Activated T-helper 1 cell treated with anti-CD3 and anti-CD28 coated beads, Interleukin-12 subunit alpha, Interleukin-12 subunit beta, Interleukin-2, Interleukin-4 antibody, amounts not matched to agents 30 ng/mL and 10 ng/mL and 1 ng/mL, durations not matched to agents 14 hours and 24 hours and 36 hours (primary cell): ENCODE measurements at places on chromosomes 13 and 19.

DNA sequence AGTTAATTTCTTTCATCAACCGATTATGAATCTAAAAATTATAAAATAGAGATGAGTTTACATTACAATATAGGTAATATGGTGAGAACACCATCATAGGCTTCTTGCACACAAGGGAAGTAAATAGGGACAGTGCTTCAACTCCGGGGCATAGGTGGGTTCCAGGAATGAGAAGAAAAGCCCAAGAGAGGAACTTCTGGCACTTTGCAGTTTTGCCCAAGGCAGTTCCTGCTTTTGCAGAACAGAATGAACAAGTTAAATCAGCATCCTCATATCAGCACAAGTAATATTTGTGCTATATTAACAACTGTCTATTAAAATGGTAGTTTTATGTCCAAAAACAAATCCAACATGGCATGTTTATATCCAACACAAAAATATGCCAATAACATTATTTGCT, 60.1 kb downstream of the DACH1 start:
- DNase-seq = no peak

GRCh38 chr13:27211771-27212364, 39.5 kb upstream of the RPL21 start:
- no peak for DNase-seq

DNA sequence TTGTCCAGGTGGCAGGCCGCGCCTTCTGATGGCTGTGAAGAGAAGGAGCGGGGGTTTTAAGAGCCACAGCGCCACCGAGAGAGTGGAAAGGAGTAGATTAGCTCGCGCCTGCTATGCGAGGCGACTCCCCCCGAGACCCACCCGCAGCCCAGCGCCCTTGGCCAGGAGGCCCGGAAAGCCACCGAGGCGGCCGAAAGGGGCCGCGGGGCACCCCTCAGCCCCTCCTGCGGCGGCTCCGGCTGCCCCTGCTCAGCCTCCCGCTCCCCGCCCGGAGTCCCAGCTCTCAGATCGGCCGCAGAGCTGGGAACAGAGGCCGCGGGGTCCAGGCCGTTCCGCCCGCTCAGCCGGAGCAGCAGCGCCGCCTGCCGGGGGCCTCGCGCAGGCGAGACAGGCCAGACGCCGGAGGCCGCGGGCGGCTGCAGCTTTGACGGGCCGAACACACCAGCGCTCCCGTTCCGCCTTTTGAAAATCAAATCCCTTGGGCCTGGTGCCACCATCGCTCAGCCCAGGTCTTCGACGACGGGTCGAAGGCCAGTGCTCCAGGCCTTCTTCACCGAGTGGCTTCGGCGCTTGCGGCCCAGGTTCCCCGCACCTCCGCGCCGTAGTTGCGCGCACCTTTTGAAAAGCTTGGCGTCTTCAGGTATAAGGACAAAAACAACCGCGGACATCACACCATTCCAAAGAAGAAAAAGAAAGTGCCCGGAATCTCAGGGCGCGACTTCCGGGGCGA, 15.3 kb downstream of the CDX2 start:
- DNase-seq = peak; percentile 47

- no peak for DNase-seq
These were observed 40.3 kb downstream of the RASL11A start for GRCh38 chr13:27310946-27311345.

DNA sequence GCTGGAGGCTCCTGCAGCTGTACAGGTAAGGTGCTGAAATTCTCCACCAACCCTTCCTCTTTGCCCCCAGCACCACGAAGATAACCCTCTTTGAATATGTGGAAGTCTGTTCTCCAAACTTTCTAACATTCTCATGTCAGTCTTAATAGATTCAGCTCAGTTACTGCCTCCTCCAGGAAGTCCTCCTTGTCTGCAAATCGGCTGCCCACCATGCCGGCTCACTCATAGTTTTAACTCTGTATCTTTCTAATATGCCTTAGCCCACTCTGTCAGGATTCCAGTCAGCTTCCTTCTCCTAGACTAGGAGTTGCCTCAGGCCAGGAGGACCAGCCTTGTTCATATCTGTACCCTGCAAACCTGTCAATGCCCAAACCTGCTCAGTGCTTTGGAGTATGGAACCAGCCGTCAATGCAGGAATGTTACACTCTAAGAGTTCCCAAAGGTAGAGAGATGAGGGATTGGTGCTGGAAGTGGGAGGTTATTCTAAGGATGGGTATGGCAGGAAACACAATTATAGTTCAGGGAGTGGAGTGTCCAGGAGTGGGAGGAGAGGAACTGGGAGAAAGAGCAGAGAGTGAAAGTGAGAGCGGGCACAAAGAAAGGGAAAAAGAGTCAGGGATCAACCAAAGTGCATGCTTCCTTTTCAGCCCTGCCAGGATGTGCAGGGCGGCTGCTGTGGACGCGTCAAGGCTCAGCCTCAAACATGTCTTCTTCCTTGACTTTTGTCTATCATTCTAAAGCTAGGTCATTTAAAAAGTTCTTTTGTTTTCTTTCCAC, 38.0 kb upstream of the ALOX5AP start:
- DNase-seq = no peak

DNA sequence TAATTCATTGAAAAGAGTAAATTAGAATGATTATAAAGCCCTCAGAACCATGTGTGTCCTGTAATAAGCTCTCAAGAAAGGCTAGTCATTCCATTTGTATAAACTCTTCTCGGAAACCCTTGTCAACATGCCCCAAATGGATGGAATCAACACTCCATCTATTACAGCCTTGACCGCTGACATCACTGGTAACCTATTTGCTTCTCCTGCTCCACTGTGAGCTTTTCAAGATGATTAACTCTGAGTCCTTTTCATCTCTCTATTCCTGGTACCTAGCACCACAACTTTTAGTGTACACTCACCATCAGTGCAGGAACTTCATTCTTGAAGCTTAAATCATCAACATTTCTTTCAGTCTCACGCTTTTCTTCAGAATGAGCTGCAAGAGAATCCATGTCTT, 612.0 kb downstream of the DCT start:
- no peak for DNase-seq

DNA sequence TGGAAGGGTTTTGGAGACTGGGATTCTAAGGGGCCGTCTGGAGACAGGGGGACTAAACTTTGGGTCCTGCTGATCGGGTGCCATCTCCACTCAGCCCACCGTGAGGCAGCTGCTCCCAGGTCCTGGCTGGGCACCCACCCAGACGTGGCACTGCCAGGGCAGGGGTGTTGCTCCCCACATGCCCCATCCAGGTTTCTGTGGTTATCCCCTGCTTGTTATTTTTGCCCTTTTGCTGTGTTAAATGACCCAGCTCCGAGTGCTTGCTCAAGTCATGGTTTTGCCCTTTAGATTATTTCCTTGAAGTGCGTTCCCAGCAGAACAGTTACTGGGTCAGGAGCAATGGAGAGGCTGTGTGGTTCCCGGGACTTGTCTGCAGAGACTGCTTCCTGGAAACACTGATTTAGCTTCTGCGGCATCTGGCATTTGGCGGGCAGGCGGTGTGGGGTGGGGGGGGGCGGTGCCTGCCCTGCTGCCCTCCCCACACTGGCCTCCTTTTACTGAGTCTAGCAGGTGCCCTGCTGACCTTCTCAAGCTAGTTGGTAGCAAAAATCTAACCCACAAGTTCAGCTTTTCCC, 1.9 kb downstream of the RAB11B start:
- no peak for DNase-seq

- no peak for DNase-seq
These were observed 56.5 kb upstream of the HTR2A start for GRCh38 chr13:46953331-46953730.

GRCh38 chr19:44814517-44814916, 5.6 kb downstream of the BCAM start:
- DNase-seq = no peak

DNA sequence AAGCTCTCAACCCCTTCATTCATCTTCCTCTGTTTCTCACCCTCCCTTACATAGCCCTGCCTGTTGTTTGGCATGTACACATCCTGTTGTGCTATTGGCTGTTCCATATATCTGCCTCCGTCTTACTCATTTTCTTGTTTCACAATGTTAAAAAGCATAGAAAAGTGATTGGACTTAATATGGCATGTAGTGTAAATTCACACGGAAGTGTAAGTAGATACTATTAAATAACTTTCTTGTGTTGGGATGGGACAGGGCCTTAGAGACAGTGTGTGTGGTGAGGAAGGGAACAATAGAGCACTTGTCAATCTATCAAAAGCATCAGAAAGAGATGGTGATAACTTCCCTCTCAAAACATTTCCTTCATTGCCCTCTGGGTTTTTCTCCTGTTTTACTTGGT, 12.3 kb downstream of the LMO7 start:
- DNase-seq = no peak

DNA sequence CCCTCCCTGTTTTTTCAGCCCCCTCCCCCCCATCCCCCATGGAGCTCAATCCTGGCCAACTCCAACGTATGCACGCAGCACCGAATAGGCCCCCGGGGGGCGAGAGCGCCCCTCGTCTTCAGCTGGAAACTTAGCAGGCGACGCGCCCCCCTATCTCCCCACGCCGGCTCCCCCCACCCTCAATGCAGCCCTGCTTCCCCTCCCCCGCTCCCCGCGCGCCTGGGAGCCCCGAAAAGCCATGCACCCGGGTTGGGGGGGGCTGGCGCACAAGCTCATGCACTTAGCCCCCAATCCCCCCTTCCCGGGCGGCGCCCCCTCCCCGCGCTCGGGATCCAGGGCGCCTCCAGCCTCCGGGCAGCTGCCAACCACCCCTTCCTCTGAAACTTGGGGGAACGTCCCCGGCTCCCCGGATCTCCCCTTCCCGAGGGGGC, 508 bp downstream of the ZBTB7A start:
- peak; percentile 24 for DNase-seq

DNA sequence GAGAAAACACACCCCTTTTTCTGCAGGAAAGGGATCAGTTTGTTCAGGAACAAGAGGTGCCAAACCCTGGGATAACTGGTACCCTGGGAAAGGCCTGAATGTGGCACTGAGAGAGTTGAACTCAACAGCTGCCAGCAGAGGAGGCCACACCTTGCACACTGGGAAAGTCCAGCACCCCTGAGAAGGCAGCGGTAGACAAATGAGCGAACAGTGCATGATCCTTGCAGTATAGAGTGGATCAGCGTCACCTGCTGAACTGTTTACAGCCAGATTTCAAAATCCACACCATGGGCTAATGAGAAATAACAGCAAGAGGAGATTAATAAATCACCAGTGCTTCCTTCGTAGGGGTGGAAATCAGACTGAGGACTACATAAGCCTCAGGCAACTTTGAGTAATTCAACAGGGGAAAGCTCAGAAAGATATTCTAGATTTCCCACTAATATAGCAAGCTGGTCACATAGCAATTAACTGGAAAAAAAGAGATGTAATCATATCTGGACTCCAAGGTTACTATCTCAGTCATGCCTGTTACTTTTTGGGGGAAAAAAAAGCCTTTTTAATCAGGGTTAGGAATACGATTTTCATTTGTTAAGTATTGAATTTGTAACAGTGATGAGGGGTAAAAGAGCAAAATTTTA, 52.0 kb downstream of the DCT start:
- no peak for DNase-seq

- DNase-seq = no peak
These were observed 18.2 kb upstream of the PTBP1 start for GRCh38 chr19:778910-779653.

- no peak for DNase-seq
These were observed 85.2 kb downstream of the ATP11A start for GRCh38 chr13:112774829-112775565.

GRCh38 chr19:41575998-41576397, at the start of gene CEACAM21:
CEACAM21 (plus strand) TSS chr19:41576166; CDS start chr19:41576275, 109 bp downstream.
- DNase-seq = peak; percentile 61

DNA sequence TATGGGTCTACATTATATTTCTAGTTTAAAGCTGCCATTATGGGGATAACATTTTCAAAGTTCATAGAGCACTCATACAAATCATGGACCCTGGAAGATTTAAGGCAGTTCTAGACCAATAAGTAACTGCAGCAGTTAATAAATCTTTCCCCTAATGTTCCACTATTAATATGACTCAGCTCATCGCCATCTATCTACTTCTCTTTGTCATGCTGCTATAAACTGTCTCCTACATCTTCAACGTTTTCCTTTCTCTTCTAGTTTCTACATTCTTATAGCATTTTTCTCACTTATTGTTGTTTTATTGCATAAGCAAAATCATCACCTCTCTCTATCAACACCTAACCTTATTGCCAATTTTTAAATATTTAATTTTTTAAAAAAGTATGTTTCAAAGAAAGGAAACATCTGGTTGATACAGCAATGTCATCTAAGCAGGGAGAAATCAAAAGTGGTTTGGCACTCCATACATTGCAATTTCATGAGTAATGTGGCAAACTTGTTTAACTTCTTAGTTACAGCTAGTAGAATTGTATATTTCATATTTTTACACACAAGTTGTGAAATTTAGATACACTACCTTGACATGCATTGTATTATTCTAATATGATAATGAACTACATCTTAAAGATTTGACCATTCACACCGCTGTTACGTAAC, 1500.4 kb upstream of the MIR17HG start:
- DNase-seq = no peak

GRCh38 chr19:20453425-20453935, 112.1 kb downstream of the ZNF737 start:
- no peak for DNase-seq

DNA sequence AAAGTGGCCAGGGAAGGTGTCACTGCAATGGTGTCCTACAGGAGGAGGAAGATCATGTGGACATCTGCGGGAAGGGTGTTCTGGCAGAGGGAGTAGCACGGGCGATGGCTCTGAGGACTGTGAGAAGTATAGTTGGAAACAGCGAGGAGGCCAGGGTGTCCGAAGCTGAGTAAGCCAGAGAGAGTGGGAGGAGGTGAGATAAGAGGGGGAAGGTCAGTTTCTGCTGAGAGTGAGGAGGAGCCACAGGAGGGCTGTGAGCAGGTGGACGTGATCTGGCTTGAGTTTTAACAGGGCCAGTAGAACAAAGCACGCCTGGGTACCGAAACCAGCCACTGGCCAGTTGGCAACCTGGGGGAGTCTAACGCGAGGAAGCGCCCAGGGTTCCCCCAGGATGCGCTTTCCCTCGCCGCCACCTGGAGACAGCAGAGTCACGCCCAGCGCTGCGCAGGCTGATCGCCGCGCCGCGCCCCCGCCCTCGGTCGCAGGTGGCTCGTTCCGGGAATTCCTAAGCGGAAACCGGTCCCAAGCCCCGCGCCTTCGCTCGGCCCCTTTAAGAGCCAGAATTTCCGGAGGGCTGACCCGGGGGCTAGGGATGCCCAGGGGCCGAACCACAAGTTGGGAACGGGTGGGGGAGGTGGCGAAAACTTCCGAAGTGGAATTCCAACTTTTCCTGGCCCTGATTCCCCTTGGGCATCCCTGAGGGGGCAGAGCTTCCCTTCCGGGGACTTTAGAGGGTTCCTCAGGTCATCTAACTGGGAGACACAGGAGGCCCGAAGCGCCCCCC, 1.1 kb upstream of the LSR start:
- DNase-seq = no peak

DNA sequence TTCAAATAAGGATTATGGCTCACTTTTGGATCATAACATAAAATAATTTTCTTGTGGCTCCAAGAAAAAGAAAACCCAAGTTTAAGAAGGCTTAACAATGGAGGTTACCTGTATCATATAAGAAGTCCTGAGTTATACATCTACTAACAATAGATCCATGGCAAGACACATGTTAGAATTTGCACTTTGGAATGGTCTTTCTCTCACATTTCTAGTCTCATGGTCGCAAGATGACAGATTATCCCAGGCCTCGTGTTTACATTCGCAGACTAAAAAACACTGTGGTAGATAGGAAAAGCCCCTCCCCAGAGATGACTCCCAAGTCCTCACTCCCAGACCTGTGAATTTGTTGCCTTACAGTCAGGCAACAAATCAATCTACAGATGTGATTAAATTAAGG, 746.2 kb upstream of the GPC6 start:
- no peak for DNase-seq

GRCh38 chr13:69683921-69684686, 423.5 kb upstream of the ATXN8OS start:
- DNase-seq = no peak

- peak; percentile 57 for DNase-seq
These were observed 17.2 kb downstream of the PKN1 start for GRCh38 chr19:14450168-14450874.
